ENCODE measurements at places on chromosomes 6 and 20. TPM values are rescaled to one million over a fixed set of nuclear protein-coding genes. Genes with fewer than 3 reads are reported as not detected.
A peak's percentile ranks its signal among the peaks of the same experiment; 100 is the strongest.

MROH8 gene
- total RNA-seq, result 1.6 TPM

TFAP2A gene
- not detected for total RNA-seq

GRCh38 chr6:105781248-105781647, 304.9 kb upstream of the PRDM1 start:
- no peak for DNase-seq

DNA sequence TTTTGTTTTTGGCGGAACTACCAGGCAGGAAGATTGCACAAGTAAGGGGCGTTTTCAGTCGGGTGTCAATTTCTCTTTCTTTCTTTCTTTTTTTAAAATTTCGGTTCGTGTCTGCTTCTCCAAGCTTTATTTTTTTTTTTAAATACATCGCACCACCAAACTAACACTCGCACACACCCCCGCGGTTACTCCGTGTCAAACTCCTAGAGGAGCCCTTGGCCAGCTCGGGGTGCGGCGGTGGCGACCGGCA, 338 bp downstream of the UTRN start:
- no peak for DNase-seq

GRCh38 chr6:36730424-36731380, 33.1 kb downstream of the RAB44 start:
- DNase-seq, result no peak

DNA sequence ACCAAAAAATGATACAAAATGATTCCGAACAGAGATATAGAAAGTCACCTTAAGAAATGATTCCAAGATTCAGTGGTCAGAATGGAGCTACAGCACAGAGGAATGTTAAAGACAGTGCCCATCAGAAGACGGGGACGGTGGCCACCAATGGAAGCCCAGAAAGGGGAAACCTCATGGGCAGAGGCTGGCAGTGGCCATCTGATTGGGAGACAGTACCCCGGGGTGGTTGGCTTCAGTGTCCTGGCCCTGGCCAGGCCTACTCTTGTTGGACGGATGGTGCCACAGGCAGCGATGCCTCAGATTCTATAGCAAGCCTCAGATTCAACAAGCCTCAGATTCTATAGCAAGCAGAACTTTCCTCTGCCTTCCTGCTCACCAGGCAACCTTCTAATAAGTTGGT, 16.6 kb upstream of the PI16 start:
- DNase-seq, result no peak

- DNase-seq, result no peak
These were observed 178.8 kb upstream of the BTBD3 start for GRCh38 chr20:11738852-11739251.

DNA sequence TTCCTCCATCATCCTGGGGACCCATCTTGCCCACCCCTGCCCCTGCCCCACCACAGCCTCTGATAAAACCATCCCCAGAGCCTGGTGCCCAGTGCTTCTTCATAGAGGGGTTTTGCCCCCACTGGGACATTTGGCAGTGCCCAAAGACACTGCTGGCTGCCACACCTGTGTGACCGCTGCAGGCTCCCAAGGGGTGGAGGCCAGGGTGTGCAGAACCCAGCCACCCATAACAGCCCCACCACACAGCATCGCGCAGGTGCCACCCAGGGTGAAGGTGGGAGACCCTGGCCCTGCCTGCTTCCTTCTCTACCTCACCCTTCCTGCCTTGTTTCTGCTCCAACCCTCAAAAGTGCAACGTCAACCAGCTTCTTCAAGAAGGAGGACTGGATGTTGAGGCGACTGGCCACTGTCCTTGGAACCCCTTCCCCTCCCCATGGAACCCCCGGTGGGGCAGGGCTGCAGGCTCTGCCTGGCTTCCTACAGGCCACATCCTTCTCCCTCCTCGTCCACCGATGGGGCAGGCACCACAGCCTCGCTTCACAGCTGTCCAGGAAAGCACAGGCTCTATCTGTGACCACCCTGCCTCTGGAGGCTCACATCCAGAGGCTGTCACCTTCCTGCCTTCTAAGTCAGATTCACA, 79.2 kb upstream of the MPC1 start:
- no peak for DNase-seq

DNA sequence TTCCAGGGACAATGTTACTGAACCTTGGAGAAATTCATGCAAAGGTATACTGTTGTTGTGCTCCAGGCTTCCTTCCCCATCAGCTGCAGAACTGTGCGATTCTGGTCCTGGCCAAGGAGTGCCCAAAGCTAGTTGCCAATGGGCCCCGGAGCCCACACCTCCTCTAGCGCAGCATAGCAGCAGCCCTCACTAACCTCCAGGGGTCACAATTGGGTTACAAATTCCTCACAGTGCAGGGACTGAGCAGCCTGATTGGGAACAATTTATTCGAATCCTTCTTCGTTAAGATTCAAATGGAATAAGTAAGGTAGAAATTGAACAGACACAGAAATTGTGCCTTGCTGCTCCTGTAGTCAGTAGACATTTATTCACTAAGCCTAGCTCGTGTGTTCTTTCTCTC, 284.9 kb downstream of the PRKN start:
- DNase-seq, result no peak

- DNase-seq, result no peak
These were observed 104.0 kb downstream of the PLCB4 start for GRCh38 chr20:9172851-9173250.

DNA sequence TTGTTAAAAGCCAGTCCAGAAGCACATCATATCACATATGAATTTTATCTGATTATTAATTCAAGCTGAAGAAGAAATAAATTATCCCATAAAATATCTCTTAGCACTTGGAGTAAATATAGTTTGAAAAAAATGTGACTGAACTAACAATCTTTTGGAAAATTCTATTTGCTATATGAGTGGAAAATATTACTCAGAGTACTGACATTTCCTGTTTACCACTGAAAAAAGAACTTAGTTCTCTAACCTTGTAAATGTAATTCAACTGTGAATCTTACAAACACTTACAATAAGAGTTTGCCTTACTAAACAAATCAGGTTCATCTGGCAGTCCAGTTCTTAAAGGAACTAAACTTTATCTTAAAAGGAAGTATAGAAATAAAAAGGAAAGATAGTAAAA, 44.2 kb downstream of the MOXD1 start:
- DNase-seq, result peak; percentile 44
